ENCODE measurements at places on chromosomes 16 and 17. TPM values are rescaled to one million over a fixed set of nuclear protein-coding genes. Genes with fewer than 3 reads are reported as not detected.

GRCh38 chr16:67364600-67365235, 28.6 kb downstream of the TPPP3 start:
- H3K4me1 ChIP-seq = no peaks in the 10 kb centered on the region
- no peaks in the 10 kb centered on the region for H3K27me3 ChIP-seq
- H3K27ac ChIP-seq = no peak overlapping the region
- no peak overlapping the region for H3K4me3 ChIP-seq

DNA sequence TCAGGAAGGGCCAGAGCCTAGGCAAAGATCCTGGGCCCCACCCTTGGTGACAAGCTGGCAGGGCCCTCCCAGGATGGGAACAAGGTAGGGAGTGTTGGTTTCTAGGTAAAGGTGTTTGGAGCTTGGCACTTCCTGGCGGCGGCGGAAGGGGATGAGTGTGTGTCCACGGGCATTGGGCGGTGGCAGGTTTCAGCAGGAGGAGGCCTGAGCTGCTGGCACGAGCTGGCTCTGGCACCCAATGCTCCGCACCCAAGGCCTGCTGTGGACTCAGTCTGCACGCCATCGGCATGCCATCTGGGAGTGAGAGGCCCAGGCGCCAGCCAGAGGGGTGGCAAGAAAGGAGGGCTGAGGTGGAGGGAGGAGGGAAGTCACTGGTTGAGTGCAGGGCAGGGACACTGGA, 46.9 kb upstream of the TAC4 start:
- DNase-seq = no peak
- no peaks in the 10 kb centered on the region for H3K36me3 ChIP-seq
- peaks cover 12% of the 10 kb centered on the region for H3K4me1 ChIP-seq
- peak overlapping the region; percentile 84 for H3K27ac ChIP-seq
- no peak overlapping the region for H3K4me3 ChIP-seq
- no peaks in the 10 kb centered on the region for H3K27me3 ChIP-seq

DNA sequence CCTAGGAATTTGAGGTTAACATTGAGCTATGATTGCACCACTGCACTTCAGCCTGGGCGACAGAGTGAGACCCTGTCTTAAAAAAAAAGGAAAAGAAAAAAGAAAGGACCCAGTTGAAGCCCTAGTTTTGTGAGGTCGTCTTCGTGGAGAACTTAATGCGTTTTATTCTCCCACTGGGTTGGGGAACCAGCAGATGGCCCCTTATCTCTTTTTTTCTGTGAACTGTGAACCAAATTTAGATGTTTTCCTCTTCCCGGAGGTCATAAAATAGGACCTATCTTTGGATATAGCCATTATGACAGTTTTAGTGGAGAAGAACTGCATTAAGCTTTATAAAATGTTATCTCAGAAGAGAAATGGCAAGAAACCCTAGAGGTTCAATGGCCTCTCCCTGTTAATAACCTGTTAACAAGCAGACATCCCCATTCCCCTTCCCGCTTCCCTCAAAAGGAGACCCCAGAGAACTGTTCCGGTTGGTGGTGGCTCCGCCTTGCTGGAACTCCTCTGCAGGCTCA, 23.5 kb downstream of the KIAA0513 start:
- no peaks in the 10 kb centered on the region for H3K27me3 ChIP-seq
- no peak overlapping the region for H3K4me3 ChIP-seq
- no peak overlapping the region for H3K27ac ChIP-seq
- no peak for DNase-seq
- peaks cover 14% of the 10 kb centered on the region for H3K4me1 ChIP-seq
- peaks cover 7% of the 10 kb centered on the region for H3K36me3 ChIP-seq

- peak within 1 kb of the TSS; percentile 89 for H3K27ac ChIP-seq
- no peaks in the 10 kb centered on the region for H3K27me3 ChIP-seq
- H3K36me3 ChIP-seq = no peaks in the 10 kb centered on the region
- H3K4me1 ChIP-seq = peaks cover 60% of the 10 kb centered on the region
- no peak for DNase-seq
These were observed at the start of gene CCDC57 for GRCh38 chr17:82212331-82213250. Gene CCDC57 (minus strand): TSS chr17:82212842. CDS start chr17:82201944, 10,898 bp downstream.

DNA sequence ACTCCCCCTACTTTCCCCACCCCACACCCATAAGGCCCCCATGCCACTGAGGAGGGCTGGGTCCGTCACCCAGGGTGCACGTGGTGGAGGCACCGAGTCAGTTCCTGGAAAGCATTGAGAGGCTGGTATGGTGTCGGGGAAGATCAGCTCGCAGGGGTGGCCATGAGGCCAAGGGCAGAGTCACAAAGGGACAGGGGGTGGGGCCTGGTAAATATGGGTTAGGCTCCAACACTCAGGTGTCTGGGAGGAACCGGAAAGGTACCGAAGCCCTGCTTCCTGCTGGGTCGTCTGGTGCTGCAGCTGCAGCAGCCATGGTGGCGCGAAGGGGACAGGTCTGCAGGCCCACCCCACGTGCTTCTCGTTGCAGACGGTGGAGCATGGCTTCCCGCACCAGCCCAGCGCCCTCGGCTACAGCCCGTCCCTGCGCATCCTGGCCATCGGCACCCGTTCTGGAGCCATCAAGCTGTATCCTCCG, 30.2 kb downstream of the LLGL2 start:
- no peak for DNase-seq
- H3K27me3 ChIP-seq = no peaks in the 10 kb centered on the region
- H3K27ac ChIP-seq = no peak overlapping the region
- peaks cover 16% of the 10 kb centered on the region for H3K4me1 ChIP-seq
- no peak overlapping the region for H3K4me3 ChIP-seq

Gene EFCAB5
- total RNA-seq = not detected

Measured in esophagus squamous epithelium (tissue), 5 donors.